Stimulated activated CD8-positive, alpha-beta memory T cell treated with anti-CD3 and anti-CD28 coated beads, Interleukin-12 subunit alpha, Interleukin-12 subunit beta, amount 100 ng/mL, for 4 hours (primary cell): ENCODE measurements at places on chromosomes 1 and 21.

GRCh38 chr1:65758128-65758527, 34.6 kb upstream of the PDE4B start:
- no peak for DNase-seq

DNA sequence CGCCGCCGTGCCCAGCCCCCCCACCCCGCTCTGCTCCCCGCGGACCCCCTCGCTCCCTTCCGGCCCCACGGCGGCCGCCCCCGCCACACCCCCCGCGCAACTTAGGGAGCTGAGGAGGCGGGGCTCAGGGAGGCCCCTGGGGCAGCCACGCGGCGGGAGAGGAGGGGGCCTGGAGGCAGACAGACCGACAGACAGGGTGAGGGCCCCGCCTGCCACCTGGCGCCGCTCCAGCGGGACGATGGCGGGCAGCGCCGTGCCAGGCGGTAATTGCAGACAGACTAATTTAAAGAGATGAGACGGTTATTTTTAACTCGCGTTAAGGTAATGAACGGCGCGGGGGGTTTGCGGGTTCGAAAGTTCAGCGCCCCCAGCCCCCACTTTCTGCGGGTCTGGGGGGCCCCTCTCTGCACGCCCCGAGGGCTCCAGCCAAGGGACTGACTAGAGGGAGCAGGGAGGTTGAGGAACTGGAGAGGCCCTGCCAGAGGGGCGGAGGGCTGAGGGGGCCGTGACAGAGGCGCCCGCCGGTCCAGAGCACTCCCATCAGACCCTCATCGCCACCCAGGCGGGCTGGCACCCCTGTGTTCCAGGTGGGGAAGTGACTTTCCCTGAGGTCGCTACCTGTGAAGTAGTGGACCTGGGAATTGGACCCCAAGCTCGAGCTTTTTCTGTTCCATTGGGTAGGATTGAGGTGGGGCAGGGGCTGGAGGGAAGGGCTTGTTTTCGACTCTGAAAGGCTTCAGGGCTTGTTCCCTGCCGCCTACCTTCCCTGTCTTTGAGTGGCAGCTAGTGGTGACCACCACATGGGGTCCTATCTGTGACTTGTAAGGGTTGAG, 5.4 kb downstream of the FOXO6 start:
- DNase-seq, result peak; percentile 29

DNA sequence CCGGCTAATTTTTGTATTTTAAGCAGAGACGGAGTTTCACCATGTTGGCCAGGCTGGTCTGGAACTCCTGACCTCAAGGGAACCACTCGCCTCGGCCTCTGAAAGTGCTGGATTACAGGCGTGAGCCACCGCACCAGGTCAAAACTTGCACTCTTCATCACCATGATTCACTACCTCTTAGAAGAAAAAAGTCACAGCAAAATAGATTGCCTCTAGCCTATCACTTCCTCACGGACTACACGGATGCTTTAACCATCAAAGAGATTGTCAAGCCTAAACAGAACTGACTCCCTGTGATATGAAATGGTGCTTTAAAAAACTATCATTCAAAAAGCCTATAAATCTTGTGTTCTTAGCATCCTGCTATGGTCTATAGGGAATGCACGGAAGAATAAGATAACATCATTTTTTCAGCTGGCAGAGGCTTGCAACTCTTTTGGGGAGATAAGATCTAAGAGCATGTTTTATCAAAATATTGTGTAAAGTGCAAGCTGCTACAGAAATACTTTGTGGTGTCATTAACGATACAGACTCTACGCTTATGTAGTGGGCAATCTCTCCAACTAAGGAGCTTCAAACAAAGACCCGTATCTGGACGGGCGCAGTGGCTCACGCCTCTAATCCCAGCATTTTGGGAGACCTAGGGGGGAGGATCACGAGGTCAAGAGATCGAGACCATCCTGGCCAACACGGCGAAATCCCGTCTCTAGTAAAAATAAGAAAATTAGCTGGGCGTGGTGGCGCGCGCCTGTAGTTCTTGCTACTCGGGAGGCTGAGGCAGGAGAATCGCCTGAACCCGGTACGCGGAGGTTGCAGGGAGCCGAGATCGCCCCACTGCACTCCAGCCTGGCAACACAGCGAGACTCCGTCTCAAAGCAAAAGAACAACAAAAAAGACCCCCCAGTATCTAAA, 966 bp downstream of the TFB2M start:
- no peak for DNase-seq

GRCh38 chr1:98292994-98293393, 368.5 kb upstream of the SNX7 start:
- no peak for DNase-seq

- DNase-seq, result no peak
Observed at GRCh38 chr1:47689894-47690293, 252.1 kb downstream of the FOXD2 start.

- DNase-seq, result no peak
Observed at GRCh38 chr1:231856894-231857293, 230.3 kb downstream of the DISC1 start.

GRCh38 chr1:240575981-240576662, 35.8 kb downstream of the GREM2 start:
- no peak for DNase-seq

GRCh38 chr1:211386921-211387320, 60.3 kb downstream of the TRAF5 start:
- DNase-seq, result no peak

- no peak for DNase-seq
Observed at GRCh38 chr1:229862017-229862774, 204.8 kb upstream of the GALNT2 start.

GRCh38 chr1:63795455-63795854, 21.6 kb downstream of the ROR1 start:
- DNase-seq, result no peak

- no peak for DNase-seq
Observed at GRCh38 chr21:45393833-45394638, 10.9 kb upstream of the COL18A1 start.

GRCh38 chr1:117611894-117612483, 6.1 kb downstream of the TENT5C start:
- DNase-seq, result no peak

DNA sequence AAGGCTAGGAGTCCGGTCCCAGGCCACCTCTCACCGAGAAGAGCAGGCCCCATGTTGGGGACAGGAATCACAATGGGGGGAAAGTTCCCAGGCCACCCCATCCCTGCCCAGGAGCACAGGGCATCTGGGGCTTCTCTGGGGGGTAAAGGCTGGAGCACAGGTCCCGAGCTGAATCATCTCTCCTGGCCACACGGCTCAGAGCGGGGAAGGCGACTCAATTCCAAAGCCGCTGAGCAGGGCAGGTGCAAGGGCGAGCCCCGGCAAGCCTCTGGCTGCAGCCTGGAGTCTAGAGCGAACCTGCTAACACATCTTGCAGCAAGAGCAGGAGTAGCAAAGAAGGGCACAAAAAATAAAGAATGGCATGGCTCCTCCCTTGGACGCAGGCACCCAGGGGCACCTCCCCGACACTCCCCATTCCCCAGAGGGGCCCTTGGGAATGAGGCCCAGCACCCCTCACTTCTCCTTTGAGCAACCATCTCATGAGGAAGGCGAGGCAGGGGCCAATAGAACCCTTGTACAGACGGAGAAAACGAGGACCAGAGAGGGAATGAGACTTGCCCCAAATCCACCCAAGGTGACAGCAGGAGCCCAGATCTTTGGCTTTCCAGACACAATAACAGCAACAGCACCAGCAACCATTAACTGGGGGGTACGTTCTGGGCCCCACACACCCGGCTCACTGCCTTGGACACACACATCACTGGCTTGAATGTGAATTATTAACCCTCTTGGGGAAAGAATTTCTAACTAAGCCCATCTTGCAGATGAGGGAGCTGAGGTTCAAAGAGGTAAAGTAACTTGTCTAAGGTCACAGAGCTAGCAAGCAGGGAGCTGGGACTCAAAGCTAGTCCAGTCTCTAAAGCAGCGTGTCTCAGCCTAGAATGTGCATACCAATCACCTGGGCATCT, 20.7 kb upstream of the ALDH4A1 start:
- DNase-seq, result no peak

- no peak for DNase-seq
Observed at GRCh38 chr1:193183019-193183627, 3.3 kb downstream of the B3GALT2 start.

DNA sequence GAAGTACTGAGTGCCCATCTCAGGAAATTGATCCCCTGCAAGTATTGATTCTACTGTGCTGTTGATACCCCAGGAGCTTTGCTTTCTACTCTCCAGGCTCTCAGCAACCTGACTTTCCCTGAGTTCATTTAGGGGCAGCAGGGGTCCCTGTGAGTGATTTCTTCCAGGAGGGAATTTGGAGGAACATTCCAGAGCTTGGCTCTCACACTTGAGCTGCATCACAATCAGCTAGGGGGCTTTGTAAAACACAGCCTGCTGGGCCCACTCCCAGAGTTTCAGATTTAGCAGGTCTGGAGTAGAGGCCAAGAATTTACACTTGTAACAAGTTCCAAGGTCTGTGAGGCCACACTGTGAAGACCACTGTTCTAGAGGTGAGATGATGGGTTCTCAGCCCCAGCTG, 16.1 kb upstream of the ACTL8 start:
- DNase-seq, result no peak

GRCh38 chr1:59057796-59058195, 239.1 kb upstream of the FGGY start:
- DNase-seq, result no peak

GRCh38 chr21:38148046-38148445, 108.7 kb upstream of the KCNJ15 start:
- no peak for DNase-seq

- no peak for DNase-seq
Observed at GRCh38 chr1:180842052-180842451, 70.6 kb upstream of the KIAA1614 start.

GRCh38 chr1:107889524-107889923, 75.5 kb downstream of the VAV3 start:
- DNase-seq, result no peak

DNA sequence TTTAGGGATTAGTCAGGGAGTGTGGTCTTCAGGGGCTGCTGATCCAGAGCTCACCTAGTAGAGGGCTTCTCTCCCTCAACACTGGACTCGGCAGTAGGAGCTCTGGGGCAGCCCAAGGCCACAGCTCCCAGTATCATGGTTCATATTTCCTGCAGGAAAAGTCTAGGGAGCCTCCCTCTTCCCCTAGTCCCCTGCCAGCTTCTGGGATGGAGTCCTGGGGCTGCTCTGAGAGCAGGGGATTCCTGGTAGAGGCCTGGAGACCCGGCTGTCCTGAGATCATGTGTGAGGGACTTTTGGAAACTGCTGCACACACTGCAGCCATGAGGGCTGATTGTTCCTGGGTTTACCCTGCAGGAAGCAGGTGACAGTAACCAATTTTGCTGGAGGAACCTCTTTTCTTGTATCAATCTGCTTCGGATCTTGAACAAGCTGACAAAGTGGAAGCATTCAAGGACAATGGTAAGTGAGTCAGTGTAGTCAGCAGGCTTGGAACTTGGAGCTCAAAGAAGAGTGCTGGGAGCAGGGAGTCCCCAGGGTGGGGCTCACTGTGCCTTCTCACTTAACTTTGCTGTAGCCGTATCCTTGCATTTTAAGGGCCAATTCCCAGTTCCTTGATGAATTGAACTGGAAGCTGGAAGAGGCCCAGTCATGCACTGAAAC, 16.3 kb downstream of the STRIP1 start:
- DNase-seq, result no peak
